RCC 7860 (cell line): ENCODE measurements at places on chromosomes 16 and 17.

DNA sequence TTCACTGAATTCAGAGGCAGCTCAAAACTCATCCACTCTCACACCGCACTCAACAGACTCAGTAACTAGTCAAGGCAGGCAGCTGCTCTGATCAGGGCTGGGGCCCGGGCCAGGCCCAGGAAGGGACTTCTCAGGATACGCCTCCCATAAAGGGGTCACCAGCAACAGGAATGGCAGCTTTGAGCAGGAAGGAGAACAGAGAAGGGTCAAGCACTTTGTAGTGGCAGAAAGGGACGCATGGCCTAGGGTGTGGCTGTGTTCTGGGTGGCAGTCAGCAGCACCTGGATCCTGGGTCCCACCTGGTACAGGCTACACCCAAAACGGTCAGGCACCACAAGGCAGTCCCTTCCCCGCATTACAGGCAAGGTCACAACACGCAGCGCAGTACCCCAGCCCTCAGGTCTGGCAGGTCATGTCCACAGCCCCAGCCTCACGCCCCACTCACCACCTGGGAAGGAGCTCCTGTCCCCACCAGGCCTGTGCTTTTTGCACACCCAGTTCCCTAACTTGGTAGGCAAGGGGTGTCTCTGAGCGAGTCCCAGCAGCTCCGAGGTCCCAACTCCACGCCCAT is 99.7 kb downstream of the ZNF778 start:
- DNase-seq = no peak

DNA sequence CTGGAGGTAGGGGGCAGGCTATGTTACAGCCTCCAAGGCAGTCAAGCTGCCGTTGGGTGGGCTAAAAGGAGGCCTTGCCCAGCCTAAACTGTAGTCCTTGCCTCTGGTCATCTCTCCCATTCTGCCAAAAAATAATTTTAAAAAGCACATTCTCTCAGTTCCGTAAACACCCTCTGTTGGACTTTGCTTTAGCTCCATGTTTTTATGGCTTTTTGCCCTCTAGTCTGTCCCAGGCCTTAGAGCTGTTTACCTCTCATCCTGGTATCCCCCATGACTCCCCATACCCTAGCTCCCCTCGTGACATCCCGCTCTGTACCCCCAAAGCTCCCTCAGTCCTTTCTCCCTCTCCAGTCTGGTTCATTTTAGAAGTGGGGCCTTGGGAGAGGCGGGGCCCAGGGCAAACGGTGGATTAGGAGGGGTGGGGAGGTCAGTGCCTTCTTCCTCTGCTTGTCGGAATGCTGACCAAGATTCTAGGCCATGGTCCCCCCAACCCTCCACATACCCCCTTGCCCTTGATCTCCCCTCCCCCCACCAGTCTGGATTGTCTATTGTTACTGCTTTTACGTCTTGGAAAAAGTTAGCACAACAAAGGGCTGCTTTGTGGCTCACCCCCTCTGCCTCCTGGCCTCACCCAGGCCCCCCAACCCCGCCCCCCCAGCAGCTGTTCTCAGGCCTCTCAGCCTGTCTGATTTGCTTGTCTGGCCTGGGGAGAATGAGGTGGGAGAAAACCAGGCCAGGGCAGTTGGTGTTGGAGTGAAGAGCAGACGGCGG is 18.4 kb downstream of the GJD3 start:
- no peak for DNase-seq

GRCh38 chr16:53609536-53609935 is 94.1 kb downstream of the RPGRIP1L start:
- DNase-seq = no peak

GRCh38 chr17:17628388-17629008 is 37.0 kb upstream of the PEMT start:
- no peak for DNase-seq

DNA sequence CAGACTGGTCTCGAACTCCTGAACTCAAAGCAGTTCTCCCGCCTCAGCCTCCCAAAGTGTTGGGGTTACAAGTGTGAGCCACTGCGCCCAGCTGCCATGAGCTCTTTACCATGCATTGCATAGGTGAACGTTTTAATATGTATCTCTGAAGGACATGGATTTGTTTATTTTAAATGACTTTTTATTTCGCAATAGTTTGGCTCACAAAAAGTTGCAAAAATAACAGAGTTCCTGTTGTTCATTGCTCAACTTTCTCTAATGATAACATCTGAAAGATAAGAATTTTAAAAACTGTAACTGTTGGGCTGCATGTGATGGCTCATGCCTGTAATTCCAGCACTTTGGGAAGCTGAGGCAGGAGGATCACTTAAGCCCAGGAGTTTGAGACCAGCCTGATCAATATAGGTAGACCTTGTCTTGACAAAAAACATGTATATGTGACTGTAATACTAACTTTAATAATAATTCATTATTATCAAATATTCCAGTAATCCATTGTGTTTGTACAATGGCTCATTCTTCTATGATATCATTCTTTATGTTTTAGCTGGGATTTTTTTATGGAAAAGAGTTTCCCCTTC is 80.1 kb downstream of the ABCC1 start:
- DNase-seq = no peak

GRCh38 chr17:72152387-72152929 is 31.6 kb downstream of the SOX9 start:
- no peak for DNase-seq

GRCh38 chr17:337453-337852 is 15.2 kb downstream of the RPH3AL start:
- DNase-seq = no peak

DNA sequence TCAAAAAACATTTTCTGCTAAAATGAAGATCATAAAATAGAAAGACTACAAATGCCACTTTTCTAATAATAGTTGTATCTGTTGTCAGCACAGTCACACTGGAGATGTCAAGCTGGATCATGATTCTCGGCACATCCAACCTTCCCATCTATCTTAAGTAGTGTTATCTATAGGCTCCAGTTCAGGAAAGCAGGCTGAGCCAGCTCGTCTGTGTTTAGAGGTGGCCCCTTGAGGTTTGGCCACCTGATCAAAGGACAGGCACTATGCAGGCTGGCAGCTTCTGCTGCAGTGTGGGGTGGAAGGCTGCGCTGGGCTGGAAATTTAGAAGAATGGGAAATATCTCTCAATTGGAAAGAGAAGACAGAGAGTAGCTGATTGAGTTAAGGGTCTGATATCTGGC is 32.4 kb downstream of the SMYD4 start:
- no peak for DNase-seq

GRCh38 chr16:27321013-27321915 is 7.5 kb downstream of the IL4R start:
- peak; percentile 35 for DNase-seq

GRCh38 chr17:2238432-2239169 is 65.0 kb downstream of the SMG6 start:
- DNase-seq = no peak
